Activated CD4-positive, alpha-beta T cell treated with anti-CD3 and anti-CD28 coated beads for 4 hours (primary cell): ENCODE measurements at places on chromosomes 13 and 19.
A peak's percentile ranks its signal among the peaks of the same experiment; 100 is the strongest.

DNA sequence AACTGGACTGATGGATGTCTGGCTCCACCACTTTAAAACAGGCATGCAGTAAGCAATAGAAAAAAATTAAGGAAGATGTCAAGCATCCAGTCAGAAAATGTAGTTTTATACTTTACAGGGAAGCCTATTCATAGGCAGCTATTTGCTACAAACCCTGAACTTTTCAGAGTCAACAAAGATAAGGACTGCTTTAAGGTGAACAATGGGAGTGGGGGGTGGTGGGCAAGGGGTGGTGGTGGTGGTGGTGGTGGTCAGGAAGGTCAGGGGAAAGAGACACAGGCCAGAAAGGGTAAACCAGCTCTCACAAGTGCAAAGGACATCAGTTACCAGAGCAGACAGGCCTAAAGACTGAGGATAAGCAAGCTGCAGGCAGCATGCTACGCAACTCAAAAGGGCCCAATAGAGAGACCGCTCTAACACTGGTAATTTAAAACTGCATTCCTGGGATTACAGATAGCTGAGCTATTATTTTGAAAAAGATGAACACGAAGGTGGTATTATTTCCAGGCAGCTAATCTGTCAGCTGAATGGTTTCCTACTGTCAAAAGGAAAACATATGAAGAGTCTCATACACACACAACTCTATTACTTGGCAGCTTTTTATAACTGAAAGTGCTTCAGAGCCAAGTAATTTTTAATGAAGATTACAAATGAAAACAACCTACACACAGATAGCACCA, 14.8 kb downstream of the BRD4 start:
- no peak for DNase-seq

DNA sequence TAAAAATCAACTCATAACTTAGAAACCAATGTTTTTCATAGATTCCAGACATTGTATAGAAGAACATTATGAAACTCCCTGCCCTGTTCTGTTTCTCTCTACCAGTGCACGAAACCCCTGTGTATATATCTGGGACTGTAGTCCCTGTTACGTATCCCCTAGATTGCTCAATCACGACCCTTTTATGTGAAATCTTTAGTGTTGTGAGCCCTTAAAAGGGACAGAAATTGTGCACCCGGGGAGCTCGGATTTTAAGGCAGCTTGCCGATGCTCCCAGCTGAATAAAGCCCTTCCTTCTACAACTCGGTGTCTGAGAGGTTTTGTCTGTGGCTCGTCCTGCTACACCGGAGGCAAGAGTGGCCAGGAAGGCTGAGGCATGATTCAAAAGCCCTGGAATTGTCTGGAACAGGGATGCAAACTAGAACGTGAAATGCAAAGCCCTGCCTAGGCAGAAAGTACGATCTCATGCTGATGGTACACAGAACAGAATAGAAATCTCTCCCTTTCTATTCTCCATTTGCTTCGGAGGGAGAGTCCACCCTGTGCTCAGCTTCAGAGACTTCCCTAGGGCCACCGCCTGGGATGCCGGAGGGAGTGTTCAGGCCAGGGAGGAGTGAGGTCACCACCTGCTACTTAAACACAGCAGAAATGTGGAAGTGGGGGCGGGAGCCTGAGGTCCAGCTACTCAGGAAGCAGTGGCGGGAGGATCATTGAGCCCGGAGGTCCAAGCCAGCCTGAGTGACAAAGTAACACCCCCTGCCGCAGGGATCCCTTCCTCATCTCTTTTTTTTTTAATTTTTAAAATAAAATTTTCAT, 758 bp upstream of the ZNF888 start:
- no peak for DNase-seq

- no peak for DNase-seq
Observed at GRCh38 chr19:48470856-48471255, 1.7 kb downstream of the CYTH2 start.

- no peak for DNase-seq
Observed at GRCh38 chr19:57262044-57262443, 18.2 kb upstream of the ZNF460 start.

DNA sequence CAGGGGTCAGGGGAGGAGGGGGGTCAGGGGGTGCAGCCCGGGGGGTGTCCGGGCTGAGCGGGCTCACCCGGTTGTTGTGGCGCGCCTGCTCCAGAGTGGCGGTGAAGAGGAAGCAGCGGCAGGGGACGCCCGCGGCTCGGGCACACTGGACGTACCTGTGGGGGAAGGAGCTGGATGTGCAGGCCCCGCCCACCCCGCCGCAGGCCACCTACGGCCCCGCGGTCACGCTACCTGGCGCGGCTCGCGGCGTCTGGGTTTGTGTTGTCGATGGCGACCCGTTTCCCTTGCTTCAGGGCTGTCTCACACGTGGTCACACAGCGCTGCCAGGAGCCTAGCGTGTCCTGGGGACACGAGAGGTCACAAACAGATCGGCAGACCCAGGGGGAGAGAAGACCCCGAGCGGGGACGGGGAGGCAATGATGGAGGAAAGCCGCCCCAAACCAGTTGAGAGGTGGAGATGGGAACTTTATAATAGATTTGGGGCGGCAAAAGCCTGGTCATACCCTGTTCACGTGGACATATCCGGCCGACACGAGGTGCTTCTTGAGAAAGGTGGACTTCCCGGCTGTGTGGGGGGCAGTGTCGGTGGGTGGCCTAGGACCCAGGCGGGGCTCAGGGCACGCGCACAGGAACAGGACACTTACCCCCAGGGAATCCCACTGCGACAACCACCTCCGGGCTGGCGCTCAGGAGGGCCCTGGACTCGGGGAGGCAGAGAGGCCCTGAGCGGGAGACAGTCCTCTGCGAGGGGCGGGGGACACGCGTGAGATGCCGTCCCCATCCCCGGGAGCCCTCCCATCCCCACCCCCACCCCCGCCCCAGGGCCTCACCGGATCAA, 5.6 kb downstream of the PNKP start:
- no peak for DNase-seq

- DNase-seq: no peak
Observed at GRCh38 chr13:74166261-74167004, 32.2 kb upstream of the KLF12 start.

DNA sequence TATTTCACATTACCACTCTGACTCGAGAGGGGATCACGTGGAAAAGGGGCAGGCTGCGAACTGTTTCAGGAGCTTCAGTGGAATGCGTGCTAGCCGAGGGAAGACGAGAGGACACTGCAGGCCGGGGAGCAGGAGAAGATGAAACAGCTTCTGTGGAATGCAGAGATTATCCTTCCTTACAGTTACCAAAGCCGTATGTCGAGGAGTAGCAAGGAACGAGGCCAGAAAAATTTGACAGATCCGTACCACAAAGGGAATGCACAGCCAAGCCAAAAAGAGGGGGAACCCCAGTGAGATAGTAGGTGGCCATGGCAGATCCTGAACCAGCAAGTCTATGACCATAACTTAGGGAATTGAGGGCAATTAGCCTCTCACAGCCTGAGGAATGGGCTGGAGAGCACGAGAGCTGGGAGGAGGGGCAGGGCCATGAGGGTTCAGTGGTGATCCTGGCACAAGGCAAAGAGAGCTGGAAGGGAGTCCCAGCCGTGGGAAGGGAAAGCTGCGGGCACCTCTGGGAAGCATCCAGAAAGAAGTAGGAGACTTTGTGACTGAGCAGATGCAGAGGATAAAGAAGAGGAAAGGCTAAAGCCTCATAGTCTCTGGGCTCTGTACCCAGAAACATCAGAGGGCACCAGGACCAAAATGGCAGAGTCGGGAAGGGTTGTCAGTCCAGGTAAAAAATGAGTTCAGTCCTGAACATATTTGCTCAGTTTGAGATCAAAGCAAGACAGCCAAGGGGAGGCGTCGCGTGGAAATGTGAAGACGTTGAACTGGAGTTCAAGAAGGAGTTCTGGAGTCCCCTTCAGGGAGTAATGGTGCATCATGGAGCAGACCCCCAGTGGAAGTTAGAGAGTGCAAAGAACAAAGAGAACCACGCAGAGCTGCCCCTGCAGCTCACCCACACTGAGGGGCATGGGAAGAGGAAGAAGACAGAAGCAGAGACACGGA, 5.1 kb downstream of the COL4A1 start:
- no peak for DNase-seq

- DNase-seq: no peak
Observed at GRCh38 chr13:48486836-48487235, 46.0 kb downstream of the RCBTB2 start.

GRCh38 chr13:21453387-21454081, 5.6 kb downstream of the ZDHHC20 start:
- no peak for DNase-seq

GRCh38 chr13:96519380-96519779, 429.5 kb downstream of the HS6ST3 start:
- no peak for DNase-seq

GRCh38 chr19:30049226-30049625, 107.2 kb downstream of the URI1 start:
- DNase-seq: no peak

DNA sequence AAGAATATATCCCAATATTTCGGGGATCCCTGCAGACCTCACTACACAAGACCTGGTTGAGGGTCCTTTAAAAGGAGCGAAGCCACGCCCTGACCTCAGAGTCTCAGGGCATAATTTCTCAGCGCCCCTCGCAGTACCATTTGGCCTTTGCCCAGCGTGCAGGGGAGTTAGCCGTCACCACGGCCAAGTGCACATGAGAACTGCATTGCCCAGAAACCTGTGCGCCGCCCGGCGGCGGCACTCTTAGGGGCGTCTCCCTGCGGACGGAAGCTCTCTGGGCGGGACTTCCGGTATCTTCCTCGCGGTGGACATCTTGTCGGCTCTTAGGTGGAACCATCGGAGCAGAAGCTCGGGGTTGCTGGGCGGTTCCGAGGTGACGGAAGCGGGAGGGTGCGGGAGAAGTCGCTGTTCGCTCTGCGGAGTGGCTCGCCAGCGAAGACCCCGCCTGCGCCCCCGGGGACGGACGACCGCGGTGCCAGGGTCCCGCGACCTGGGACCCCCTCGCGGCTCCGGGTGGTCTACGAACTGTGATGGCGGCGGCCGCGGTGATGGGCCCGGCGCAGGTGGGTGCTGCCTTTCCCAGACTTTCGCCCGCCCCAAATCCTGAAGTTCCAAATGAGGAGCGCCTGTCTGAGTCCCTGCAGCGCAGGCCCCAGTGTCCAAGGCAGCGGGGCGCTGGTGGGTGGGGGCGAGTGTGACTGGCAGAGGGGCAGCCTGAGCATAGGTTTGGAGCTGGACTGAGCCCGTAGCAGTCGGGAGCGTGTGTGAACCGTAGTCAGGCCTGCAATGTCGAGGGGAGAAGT, at the start of gene ZNF134:
ZNF134 (plus strand) TSS at position 302 of the 803 bp plus-strand sequence. CDS start 5,227 bp downstream, outside the sequence.
- peak; percentile 88 for DNase-seq

DNA sequence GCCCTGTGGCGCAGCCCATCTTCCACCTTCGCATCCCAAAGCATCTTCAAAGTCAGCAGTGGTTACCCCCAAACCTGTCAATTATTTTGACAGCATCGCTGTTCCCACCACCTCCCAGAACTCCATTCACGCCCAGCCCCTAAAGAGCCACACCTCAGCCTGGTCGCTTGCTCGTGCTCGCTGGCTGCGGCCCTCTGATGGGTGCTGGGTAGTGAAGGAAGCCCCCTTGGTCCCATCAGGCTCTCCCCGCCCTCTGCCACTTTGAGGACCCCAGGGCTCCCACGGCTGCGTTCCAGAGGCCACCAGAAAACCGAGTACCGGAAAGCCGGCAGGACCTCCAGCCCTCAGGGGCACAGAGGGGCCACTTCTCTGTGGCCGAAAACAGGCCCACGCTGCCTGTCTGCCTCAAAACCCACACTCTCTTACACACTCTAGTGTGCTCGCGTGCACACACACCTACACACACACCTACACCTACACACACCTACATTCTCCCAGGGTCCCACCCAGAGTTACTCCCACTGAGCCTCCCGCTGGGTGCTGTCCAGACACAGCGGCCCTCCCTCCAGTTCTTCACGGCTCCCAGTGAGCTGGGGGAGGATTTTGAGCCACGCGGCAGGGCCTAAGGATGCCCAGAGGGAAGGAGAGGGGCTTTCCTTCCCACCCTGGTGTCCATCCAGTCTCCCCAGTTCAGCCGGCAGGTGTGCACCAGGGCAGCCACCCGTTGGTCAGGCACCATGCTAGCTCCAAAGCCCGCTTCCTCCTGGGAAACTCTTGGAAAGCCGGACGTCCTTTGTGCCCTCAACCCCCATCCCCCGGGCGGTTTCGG, 1.9 kb downstream of the VSTM2B start:
- DNase-seq: no peak

GRCh38 chr13:113846636-113847318, 17.1 kb downstream of the GAS6 start:
- no peak for DNase-seq

DNA sequence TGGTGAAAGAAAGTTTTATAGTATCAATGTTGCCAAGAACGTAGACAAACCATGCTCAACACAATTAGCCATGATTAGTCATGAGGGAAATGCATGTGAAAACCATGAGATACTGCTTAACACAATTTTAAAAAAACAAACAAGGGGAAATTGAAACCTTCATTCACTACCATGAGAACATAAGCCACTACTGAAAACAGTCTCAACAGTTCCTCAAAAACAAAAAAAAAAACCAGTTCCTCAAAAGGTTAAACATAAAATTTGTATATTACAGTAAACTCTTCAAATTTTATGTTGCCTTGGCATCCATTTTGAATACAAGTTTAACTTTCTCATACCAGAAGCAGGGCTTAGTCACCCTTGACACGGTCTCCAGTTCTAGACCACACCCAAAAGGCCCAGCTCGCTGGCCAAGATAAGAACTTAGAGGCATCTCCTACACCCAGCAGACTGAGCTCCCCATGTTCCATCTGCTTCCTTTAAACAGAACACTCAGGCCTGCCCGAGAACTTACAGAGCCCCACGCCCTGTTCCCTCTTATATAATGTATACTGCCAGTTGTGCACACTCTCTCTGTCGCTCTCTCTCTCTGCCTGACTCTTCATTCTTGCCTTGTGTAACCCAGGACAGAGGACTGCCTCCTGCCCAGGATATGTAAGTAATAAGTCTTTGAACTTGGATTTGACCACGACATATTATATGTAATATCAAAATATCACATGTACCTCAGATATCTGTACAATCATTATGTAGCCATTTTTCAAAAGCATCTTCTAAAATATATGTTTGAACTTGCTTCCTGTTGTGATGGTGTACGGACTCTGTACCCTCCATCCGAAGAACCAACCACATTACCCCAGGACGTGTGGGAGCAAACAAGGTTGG, 67.4 kb downstream of the STK24 start:
- peak; percentile 40 for DNase-seq

DNA sequence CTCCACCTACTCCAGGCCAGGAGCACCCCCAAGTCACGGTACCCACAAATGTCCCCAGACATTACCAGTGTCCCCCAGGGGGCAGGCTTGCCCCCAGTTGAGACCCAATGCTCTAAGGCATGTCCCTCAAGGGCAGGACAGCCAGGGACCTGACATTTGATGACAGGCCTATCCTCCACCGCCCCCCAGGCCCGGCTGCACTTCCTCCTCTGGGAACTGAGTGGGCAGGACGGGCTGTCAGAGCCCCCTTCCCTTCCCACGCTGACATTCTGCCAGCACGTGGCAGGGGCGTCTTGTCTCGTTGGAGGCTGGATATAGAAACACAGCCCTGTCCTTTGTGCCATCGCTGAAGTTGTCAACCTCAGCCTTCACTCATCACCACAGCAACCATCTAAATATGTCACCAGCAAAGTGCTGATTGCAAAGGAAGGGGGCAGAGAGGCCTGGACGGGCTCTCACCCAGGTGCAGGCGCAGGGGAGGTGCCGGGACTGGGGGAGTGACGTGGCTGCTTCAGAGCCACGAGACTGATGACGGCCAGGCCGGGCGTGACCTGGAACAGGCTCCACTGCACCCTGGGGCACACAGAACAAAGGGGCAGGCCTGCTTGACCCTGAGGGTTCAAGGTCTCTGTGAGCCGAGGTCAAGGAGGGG, 38.4 kb downstream of the GNG7 start:
- DNase-seq: no peak

- DNase-seq: no peak
Observed at GRCh38 chr13:42284068-42284467, 12.1 kb downstream of the AKAP11 start.

GRCh38 chr13:42865768-42866102, 84.4 kb downstream of the FAM216B start:
- no peak for DNase-seq
